ENCODE measurements at places on chromosomes 3 and 15.

- DNase-seq, result no peak
Observed at GRCh38 chr15:93058904-93059427, 30.0 kb downstream of the RGMA start.

DNA sequence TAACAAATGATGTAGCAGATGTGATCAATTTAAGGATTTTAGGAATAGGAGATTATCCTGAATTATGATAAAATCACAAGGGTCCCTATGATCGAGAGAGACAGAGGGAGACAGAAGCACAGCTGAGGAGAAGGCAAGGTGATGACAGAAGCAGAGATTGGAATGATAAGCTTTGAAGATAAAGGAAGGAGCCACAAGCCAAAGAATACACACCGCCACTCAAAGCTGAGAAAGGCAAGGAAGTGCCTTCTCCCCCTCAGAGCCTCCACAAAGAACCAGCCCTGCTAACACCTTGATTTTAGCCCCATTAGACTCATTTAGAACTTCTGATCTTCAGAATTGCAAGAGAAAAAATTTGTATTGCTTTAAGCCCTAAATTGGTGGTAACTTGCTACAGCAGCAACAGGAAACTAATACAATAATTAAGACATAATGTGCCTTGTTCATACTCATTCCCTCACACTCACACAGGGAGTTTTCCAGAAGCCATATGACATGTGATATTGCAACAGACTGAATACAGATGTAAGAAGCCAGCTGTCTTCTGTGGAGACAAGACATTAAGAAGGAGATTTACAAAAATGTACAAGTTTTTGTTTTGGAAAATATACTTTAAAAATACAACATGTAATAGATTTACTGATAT lies 38.2 kb downstream of the TRANK1 start:
- DNase-seq, result peak; percentile 53

GRCh38 chr3:82082796-82083195 lies 321.4 kb upstream of the GBE1 start:
- no peak for DNase-seq

GRCh38 chr15:71280206-71280605 lies 164.9 kb downstream of the THSD4 start:
- DNase-seq, result no peak
